AML-193 (cell line): ENCODE measurements at places on chromosomes 1 and 21.
A peak's percentile ranks its signal among the peaks of the same experiment; 100 is the strongest.

GRCh38 chr1:12722626-12723025, 6.7 kb downstream of the AADACL3 start:
- DNase-seq = no peak

- DNase-seq = peak; percentile 4
These were observed 59.8 kb downstream of the CRB1 start for GRCh38 chr1:197327776-197328364.

GRCh38 chr21:36626791-36627190, 72.1 kb upstream of the SIM2 start:
- no peak for DNase-seq

DNA sequence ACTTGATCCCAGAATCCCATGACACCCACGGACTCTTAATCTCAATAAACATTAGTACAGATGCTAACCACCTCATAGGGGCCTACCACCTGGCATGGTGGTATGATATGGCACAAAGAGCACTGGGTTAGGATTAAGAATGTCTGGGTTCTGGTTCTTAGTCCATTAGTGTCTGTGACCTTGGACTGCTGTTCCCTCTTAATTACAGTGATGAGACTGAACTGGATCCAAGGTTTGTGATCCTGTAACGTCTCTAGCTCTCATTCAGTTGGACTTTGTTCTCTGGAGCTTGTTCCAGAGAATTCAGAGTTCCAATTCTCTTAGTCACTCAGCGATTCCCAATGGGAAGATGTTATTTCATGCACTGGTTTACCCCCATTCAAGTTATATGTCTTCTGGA, 23.6 kb upstream of the PIGC start:
- no peak for DNase-seq

GRCh38 chr1:55040083-55040932, 960 bp downstream of the PCSK9 start:
- DNase-seq = no peak

GRCh38 chr1:202589190-202589930, 120.9 kb downstream of the SYT2 start:
- no peak for DNase-seq

GRCh38 chr21:28442624-28443023, 550.1 kb downstream of the LTN1 start:
- no peak for DNase-seq

DNA sequence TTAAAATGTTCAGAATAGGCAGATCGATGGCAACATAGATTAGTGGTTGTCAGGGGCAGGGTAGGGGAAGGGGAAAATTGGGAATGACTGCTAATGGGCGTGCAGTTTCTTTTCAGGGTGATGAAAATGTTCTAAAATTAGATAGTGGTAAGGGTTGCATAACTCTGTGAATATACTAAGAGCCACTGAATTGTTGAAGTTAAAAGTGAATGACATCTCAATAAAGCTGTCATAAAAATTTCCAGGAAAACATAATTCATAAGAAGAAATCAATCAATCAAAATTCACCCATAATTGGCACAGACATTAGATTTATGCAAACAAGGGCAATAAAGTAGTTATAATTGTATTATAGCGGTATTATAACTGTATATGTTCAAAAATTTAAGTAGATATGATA, 228.2 kb downstream of the PCP4 start:
- no peak for DNase-seq

DNA sequence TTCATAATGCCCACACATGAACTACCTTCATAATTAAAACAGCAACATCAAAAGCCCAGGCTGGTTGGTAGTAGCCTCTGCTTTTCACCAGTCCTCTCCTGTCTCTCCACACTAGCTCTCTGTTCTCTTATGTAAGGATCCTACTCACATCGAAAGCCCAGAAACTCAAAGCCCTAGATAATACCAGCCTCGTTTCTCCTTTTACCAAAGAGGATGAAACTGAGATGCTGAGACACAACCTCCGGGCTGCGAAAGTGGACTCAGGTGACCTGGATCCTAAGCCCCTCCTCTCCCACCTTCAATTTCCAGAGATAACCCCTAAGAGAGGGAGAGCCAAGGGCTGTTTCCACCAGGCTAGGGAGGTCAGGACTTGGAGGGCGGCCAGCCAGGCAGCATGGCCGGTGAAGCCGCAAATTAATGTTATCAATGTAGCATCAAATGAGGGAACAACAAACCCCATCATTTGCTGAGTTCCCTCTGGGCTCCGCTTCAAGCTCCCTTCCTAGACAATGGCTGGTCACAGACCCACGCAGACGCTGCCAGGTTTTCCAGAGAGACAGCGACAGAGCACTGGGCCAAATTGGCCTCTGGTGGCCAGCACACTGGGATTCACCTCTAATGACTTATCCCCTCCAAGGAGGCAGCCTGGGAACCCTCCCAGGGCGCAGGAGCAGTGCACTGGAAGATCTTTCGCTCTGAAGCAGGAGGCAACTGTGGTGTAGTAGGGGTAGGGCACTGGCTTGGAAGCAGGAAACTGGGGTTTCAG, 20.7 kb upstream of the STMN1 start:
- DNase-seq = no peak

DNA sequence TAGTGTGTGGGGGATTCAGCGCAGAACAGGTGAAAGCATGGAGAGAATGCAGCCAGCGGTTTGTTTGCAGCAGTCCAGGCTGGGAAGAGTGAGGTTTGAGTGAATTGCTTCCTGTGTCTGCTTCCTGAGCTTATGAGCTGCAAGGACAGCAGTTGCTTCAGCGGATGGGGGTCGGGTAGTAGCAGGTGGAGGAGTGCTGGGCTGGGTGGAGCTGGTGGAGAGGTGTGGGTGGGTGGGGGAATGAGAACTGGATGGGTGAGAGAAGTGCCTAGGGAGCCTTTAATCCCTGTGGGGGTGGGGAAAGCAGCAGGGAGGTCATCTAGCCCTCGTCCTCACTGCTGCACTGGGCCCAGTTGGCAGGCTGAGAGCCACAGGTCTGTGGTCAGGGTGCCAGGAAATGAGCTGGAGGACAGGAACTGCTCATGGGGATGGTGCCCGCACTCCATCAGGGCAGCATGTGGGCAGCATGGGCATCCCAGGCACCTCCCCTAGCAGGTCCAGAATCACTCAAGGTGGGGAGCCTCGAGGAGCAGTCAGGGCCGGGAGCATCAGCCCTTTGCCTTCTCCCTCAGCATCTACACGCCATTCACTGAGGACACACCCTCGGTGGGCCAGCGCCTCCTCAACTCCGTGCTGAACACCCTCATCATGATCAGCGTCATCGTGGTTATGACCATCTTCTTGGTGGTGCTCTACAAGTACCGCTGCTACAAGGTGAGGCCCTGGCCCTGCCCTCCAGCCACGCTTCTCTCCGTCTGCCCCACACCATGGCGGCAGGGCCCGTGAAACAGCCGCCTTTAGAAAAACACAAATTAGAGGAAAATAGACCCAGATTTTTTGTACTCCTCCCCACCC, 14.8 kb downstream of the PSEN2 start:
- no peak for DNase-seq

GRCh38 chr1:213989002-213989855, 1.5 kb downstream of the PROX1 start:
- no peak for DNase-seq

DNA sequence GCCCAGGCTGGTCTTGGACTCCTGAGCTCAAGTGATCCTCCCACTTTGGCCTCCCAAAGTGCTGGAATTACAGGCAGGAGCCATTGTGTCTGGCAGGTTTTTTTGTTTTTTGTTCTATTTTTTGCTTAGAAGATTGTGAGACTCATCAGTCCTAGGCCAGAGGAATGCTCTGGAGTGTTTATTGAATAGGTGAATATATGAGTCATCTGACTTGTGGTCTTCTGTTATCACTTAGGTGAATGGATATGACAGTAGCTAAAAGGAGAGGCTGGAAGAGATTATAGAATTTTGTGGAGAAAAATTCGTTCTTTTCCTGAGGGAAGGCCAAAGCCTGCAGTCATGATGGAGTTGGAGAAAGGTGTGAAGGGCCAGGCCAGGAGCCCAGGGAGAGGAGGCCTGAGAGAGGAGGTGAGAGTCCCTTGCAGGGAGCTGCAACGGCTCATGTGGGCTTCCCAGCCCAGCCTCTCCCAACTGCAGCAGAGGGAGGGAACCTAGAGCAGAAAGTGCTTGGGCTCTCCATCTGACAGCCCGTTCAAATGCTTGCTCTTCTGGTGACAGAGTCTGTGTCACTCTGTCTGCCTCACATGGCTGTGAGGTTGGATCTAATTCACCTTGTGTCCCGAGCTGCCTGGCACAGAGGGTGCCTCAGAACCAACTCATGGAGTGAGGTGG, 31.6 kb upstream of the ACOT11 start:
- DNase-seq = no peak

GRCh38 chr1:84870591-84870990, 22.4 kb downstream of the LPAR3 start:
- DNase-seq = no peak

- peak; percentile 7 for DNase-seq
These were observed 95.7 kb upstream of the NR5A2 start for GRCh38 chr1:199931666-199932377.

- DNase-seq = no peak
These were observed 26.4 kb upstream of the PPP1R15B start for GRCh38 chr1:204437796-204438570.

DNA sequence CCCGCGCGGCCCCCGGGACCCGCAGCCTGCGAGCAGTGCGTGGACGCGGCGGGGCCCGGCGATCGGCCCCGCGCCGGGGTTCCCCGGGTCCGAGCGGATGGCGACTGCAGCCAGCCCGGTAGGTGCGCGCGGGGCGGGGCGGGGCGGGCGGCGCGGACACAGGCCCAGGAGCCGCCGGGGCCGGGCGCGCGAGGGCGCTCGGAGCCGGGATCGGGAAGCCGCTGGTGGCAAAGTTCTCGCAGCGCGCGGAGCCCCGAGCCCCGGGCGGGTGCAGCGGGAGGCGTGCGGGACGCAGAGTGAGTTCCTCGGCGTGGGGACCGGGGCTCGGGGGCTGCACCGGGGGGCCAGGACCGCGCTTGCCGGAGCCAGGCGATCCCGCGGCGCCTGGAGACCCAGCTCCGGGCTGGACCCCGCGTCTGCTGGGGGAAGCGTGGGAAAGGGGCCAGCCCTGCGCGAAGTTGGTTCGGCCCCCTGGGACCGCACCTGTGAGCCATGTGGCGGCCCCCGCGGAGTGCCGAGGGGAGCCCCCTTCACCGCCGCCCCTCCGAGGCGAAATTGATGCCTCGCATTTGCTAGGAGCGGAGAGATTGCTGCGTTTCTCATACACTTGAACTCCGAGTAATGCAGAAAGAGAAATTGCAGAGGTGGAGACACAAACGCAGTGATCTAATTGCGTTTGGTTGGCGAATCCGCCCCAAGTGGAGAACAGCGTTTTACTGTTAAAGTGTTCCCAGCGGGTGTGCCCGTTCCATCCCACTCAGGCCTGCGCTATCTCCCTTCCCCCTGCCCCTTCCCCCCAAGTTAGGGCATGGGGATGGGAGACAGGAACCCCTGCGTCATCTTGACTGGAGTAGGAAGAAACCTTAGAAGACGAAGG, 228.9 kb upstream of the TMEM51 start:
- DNase-seq = no peak

GRCh38 chr21:35414507-35415139, 365.5 kb upstream of the RUNX1 start:
- DNase-seq = no peak

DNA sequence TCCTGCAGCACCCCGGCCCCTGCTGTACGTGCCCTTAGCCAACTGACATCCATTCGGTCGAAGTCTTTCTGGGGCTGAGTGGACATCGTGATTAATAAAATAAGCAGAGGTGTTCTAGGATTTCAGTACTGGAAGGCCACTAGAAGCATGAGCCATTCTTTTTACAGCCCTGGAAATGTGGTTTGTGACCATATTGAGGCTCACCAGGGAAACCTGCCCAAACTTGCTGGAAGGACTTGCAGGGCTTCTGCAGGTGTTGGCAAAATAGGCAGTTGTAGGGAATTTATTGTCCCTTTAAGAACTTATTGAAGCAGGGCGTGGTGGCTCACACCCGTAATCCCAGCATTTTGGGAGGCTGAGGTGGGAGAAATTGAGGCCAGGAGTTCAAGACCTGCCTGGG, 80.8 kb downstream of the DOP1B start:
- DNase-seq = no peak

GRCh38 chr1:82762829-82763532, 962.2 kb downstream of the ADGRL2 start:
- no peak for DNase-seq

DNA sequence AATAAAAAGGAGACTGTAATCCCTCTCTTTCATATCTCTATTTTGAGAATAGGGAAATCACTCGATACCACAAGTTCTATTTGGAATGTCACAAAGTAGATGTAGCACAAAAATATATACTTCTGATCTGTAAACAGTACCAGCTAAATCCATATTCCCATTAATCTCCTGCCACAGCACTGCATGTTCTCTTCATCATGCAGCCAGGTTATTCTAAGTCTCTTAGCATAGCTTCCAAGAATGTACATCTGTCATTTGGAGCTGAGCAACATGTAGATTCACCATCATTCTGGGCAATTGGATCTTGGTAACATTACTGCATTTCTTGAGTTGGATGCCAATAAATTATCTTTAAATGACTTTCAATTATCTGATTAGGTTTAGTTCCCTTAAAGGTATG, 1874.5 kb downstream of the MRPL39 start:
- DNase-seq = no peak

DNA sequence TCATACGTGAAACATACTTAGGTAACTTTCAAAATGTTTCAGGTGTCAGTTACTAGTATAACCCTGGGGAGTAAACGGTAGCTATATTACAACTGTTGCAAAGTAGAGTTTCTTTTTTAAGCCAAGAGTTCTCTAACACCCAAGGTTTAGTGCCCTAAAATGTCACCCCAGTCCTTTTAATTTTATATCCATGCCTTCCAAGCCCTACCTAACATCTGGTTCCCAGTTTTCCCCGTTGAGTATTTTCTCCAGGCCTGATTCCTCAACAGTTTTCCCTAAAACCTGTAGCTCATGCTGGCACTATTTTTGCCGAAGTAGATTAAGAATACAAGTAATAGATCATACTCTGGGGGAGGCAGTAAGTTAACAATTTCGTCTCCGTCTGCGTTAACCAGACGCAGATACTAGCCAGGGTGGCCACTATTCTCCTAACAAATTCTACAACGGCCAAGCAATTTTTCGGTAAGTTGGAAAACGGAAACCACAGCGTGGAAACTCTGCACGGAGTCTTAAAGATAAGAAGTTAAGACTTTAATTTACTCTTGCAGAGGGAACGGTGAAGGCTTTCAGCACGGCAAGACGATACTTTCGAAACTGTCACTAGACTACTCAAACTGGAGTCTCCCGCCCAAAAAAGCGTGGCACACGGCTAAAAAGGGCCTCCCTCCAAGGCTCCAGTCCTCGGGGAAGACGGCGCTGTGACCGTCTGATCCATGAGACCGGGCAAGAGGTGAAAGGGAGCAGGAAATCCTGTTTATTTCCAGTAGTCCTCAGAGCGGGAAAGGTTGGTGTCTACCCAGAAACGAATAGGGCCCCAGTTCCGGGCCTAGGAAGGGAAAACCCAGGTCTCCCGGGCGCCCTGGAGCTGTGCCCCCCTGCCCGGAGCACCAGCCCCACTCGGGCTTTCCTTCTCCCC, 945 bp downstream of the SRSF4 start:
- peak; percentile 19 for DNase-seq

- no peak for DNase-seq
These were observed 4.1 kb downstream of the ZNF362 start for GRCh38 chr1:33260439-33260838.
